ENCODE measurements at places on chromosomes 7 and 10.

- no peak for DNase-seq
Observed at GRCh38 chr7:143085109-143085508, 33.0 kb downstream of the OR6V1 start.

DNA sequence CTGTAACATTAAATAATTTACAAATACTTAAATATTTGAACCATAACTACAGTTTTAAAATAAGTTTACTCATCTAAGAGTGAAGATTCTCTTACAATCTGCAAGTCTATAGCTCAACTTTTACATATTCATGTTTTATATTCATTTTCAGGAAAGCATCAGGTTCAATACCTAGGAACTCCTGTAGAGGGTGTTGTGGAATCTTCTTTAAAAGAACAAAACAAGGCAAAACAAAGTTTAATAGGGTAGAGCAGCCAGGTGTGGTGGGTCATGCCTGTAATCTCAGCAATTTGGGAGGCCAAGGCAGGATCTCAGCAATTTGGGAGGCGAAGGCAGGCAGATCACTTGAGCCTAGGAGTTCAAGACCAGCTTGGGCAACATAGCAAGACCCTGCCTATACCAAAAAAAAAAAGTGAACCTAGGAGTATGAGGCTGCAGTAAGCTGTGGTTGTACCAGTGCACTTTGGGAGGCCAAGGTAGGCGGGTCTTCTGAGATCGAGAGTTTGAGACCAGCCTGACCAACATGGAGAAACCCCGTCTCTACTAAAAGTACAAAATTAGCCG, 45.1 kb downstream of the ST8SIA6 start:
- peak; percentile 16 for DNase-seq

DNA sequence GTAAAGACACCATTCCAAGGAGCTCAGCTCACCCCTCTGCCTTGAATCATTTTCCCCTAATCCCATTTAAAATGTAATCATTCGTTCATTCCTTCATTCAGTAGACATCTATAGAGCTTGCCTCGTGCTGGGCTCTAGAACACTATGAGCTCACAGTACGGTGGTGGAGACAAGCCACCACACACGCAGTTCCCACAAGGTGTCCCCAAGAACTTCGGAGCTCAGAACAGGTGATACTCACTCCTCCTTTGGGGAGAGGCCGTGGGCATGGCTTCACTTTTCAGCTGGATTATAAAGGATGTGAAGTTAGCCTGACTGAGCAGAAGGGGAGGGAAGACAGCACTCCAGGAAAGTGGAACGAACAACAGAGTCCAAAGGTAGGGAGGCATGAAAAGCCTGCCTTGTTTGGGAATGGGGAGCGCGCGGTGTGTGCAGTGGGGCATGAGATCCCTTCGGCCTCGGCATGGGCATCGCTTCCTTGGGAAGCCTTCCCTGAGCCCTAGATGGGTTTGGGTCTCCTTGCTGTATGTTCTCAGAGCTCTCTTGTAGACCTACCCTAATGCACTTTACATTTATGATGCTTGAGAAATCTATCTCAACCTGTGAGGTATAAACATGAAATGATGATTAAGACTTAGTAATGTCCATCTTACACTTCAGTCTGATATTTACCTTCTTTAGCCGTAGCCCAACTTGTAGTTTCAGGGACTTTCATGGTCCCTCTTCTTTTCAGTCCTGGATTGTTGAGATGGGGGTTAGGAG, 809 bp upstream of the OGA start:
- DNase-seq = no peak

DNA sequence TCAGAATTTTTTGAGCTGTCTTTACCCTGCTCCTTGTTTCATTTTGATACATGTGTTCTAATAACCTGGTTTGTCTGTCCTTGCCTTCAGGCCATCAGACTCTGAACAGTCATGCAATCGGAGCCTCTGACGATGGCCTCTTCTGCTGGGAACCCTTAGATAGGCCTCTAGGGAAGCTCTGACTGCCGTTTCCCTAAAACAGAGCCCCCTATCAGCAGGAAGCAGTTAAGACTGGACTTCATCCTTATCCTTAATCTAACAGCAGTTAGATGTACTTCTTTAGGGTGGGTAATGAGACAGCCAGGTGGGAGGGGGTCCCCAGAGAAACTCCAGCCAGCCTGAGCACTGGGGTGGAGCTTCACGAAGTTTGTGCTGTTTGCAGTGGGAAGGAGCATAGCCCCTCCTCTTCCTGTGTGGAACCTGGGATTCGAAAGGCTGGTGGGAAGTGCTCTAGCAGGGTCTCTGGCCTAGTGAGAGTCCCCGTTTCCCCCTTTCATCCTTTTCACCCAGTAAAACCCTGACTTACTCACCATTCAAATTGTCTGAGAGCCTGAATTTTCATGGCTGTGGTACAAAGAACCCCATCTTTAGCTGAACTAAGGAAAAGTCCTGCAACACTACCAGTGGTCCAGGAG, 28.4 kb upstream of the SORCS3 start:
- DNase-seq = no peak

- peak; percentile 78 for DNase-seq
Observed at GRCh38 chr10:77267703-77268675, 369.6 kb downstream of the KCNMA1 start.

- DNase-seq = peak; percentile 42
Observed at GRCh38 chr10:31320550-31321211, 1.7 kb downstream of the ZEB1 start.

GRCh38 chr10:114057855-114058254, 14.2 kb downstream of the ADRB1 start:
- DNase-seq = no peak

- DNase-seq = peak; percentile 57
Observed at GRCh38 chr10:123582084-123582989, 83.8 kb upstream of the GPR26 start.

DNA sequence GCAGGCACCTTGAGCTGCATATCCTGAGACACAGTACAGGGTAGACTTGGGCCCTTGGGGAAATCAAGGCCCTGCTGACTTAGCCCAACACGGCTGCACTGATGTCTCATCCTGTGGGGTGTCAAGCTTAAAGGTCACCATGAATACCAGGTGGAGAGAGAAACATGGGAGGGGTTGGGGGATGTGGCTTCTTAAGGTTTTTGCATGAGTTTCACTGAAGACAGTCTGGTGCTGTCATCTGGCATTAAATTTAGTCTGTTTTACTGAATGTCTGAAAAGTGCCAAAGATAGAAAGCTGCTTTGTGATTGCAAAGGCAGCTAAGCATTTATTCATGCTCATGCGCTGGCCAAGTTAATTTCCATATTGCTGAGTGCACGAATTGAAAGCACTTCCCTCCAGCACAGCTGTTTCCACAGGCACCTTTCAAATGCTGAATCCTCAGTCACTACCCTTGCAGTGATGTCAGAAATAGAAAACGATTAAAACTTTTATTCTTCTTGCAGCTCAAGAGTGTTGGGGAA, 102.1 kb downstream of the OSBPL3 start:
- no peak for DNase-seq

DNA sequence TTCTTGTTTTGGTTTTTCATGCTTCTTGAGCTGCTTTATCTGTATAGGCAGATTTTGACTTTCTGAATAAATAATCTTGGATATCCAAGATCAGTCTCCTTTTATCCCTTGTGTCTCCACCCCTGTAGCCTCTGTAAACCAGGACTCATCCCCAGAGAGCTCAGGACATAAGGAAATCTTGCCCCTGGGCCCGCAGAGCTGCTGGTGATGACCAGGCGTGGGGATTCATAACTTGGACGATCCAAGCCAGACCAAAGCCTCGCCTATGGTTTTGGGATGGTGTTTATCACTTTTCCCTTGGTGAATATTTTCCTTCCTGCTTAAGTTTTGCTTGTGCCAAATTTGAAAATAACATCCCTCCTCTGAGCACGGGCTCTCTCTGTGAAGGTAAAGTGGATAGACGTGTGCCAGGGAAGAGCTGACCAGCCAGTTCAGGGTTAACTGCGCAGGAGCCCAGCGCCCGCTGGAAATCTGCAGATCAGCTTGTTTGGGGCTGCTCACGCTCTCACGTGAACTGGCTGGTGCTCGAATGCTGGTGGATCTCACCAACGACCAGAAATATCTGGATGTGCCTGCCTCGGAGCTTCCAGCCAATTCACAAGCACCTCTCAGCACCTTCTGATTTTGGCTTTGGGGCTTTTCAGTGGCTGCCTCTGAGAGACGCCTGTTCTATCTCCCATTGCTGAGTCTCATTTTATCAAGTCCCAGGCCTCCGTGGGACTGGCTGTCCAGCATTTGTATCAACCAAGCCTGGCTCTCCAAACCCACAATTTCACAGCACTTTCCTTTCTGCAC, 132.1 kb upstream of the BTBD16 start:
- DNase-seq = no peak

DNA sequence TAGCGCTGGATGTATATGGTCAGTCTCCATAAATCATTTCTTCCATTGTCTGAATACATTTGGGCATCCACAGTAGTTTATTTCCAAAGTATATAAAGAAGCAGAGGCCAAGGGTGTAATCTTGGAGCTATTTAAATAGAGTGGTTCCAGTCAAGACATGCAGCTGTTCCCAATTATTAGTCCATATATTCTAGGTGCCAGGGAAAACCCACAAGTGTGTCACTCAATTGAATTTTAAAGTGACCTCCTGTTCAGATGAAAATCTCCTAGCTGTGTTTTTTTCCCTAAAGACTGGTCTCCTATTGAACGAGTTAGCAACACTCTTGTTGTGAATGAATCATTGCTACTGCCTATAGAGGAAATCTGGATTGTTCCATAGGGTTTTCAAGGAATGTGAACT, 260.2 kb upstream of the BMPER start:
- DNase-seq = peak; percentile 67

DNA sequence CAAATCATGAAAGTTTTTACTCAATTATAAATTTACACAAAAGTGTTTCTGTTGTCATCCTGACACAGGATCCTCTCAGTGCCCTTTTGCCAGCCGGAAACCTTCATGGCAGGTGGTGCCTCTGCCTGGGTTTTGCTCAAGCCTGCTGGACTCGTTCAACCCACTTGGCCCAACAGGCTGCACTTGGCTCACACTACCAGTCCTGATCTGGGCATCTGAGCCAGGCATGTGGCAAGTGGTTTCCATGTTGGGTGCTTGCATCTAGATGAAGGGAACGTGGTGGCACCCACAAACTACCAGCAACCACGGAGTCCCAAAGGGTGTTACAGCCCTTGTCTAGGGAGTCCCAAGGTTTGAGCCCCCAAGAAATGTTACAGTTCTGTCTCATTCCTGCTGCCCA, 162.3 kb upstream of the CSTF2T start:
- DNase-seq = no peak

- DNase-seq = no peak
Observed at GRCh38 chr10:78327778-78328591, 294.3 kb downstream of the RPS24 start.

All from fibroblast of skin of back (primary cell).